ENCODE measurements at places on chromosomes 6 and 20.

GRCh38 chr20:40606660-40607059 is 82.4 kb downstream of the MAFB start:
- H3K4me3 ChIP-seq, result no peak overlapping the region
- no peaks in the 10 kb centered on the region for H3K27me3 ChIP-seq
- no peak overlapping the region for H3K27ac ChIP-seq
- no peak for DNase-seq
- no peaks in the 10 kb centered on the region for H3K36me3 ChIP-seq

DNA sequence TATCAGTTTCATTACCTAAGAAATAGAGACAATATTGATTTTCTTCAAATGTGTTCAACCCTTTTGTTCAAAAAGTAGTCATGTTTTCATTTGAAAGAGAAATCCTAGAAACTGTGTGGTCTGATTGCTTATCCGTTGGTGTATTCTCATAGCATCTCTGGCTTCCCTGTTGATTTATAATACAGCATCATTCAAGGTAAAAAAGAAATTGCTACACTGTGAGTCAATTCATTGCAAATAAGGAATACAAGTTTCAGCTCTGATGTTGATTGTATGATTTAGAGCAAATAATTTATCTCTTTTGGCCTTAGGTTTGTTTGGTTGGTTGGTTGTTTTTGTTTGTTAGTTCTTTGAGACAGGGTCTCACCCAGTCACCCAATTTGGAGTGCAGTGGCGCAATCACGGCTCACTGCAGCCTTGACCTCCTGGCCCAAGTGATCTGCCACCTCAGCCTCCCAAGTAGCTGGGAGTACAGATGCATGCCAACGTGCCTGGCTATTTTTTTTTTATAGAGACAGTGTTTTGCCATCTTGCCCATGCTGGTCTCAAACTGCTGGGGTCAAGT is 185.5 kb upstream of the TNFAIP3 start:
- H3K36me3 ChIP-seq, result no peaks in the 10 kb centered on the region
- no peaks in the 10 kb centered on the region for H3K27me3 ChIP-seq
- DNase-seq, result no peak
- no peaks in the 10 kb centered on the region for H3K4me1 ChIP-seq
- no peak overlapping the region for H3K4me3 ChIP-seq
- no peak overlapping the region for H3K27ac ChIP-seq

DNA sequence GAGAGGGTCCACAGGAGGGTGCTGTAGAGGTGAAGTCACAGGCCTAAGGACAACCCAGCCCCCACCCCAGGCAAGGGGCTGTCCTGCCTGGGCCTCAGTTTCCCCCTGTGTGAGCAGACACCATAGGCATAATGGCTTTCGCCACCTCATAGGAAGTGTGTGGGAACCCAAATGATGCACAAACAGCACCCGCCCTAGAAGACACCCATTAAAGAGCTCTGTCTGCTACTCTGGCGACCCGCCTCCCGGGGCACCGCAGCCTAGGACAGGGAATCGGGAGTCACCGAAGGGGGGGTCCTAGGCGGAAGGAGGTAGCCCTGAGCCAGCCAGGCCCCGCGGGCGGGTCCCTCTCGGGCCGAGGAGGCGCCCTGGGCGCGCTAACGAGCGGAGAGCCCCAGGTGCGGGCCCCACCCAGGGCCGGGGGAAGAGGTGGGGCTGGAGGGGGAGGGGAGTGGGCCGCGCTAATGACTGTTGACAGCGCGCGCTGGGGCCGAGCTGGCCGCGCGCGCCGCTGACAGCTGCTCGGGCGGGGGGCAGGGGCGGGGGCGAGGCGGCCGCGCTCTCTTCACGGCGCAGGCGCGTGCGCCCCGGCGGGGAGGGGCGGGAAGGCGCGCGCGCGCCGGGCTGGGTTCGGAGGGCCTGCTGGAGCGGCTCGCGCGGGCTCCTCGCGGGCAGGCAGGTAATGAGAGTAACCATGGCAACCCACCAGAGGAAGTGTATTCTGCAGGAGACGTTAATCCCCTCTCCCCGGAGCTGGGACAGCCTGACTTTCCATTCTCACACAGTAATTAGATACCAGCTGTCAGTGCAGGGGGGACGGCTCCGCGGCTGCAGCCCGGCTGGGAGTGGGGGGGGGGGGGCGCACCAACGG is 48.9 kb downstream of the NOL4L start:
- H3K4me1 ChIP-seq, result peaks cover 32% of the 10 kb centered on the region
- H3K4me3 ChIP-seq, result peak overlapping the region; percentile 43
- no peaks in the 10 kb centered on the region for H3K27me3 ChIP-seq
- DNase-seq, result peak; percentile 68
- H3K27ac ChIP-seq, result no peak overlapping the region

DNA sequence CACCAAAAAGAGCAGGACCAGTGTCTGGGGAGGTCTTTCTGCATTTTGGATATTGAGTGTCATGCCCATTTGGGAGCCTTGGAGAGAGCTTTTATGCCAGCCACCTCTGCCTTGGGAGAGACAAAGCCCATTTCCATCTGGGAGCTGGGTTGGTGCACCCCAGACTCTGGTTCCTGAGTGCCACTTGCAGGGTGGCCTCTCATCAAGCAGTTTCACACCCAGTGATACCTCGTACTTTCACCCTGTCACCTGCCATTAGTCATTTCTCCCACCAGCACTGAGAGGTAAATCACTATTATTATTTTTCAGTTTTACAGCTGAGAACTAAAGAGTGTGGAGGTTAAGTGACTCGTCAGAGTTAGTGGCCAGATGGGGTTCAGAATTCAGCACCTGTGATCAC is 94.7 kb downstream of the PTPRT start:
- no peaks in the 10 kb centered on the region for H3K36me3 ChIP-seq
- DNase-seq, result no peak
- no peak overlapping the region for H3K4me3 ChIP-seq
- H3K27ac ChIP-seq, result no peak overlapping the region

DNA sequence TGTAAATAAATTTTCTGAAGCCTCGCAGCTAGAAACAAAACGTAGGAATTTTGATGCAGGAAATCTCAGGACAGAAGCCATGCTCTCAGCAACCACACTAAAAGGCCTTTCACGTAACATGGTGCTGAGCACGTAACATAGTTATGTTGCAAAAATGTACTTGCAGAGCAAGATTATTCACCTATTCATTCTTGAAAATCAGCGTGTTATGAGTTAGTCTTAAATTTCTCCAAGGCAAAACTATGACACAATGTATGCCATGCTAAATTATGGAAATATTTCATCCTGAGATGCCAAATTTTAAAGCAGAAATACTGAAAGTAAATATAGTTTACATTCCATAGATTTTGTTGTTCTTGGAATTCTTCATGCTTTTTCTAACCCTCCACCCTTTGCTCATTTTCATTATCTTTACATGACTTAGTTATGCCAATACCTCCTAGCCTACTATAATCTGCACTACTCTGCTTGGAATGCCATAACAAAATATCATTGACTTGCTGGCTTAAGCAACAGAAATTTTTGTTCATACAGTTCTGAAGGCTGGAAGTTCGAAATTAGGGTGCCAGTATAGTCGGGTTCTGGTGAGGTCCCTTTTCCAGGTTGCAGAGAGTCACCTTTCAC is 179.8 kb upstream of the BMP5 start:
- H3K27ac ChIP-seq, result no peak overlapping the region
- no peaks in the 10 kb centered on the region for H3K36me3 ChIP-seq
- DNase-seq, result no peak

DNA sequence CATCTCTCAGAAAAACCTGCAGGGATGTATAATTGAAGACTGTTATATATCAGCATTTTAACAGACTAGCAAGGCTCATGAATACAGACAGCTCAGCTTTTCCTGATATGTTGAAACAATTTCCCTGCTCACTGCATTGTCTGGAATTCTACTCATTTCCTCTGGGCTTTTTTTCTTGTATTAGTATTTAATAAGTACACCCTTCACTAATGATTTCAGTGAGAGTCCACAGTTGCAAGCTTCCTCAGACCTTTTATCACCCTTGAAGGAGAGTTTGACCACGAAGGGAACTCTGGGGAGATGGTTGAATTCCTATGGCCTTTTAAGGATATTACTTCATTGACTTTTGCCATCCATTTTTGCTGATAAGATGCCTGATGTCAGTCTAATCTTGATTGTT is 248.7 kb downstream of the ADGB start:
- no peaks in the 10 kb centered on the region for H3K27me3 ChIP-seq
- H3K36me3 ChIP-seq, result no peaks in the 10 kb centered on the region
- H3K4me1 ChIP-seq, result no peaks in the 10 kb centered on the region

DNA sequence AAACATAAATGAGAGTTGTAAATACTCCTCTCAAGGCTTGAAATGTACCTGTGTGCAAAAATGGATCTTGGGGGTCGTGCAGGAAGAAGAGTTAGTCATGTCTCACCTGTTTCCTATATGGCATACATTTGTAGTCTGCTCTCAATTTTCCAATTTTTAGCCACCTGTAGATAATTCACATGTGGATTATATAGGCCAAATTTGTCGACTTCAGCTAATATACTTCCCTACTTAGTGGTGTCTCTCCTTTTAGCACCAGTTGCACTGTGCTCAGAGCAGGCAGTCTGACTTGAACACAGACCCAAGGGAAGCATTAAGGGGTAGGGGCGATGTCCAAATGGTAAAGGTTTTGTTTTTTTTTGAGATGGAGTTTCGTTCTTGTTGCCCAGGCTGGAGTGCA is 1.9 kb downstream of the RBM24 start:
- no peaks in the 10 kb centered on the region for H3K36me3 ChIP-seq
- DNase-seq, result no peak
- no peak overlapping the region for H3K27ac ChIP-seq
- peaks cover 4% of the 10 kb centered on the region for H3K4me1 ChIP-seq
- H3K4me3 ChIP-seq, result no peak overlapping the region

GRCh38 chr20:54110041-54110440 is 39.6 kb upstream of the BCAS1 start:
- H3K4me1 ChIP-seq, result no peaks in the 10 kb centered on the region
- H3K36me3 ChIP-seq, result no peaks in the 10 kb centered on the region
- no peak for DNase-seq
- H3K4me3 ChIP-seq, result no peak overlapping the region

- no peak for DNase-seq
- H3K27ac ChIP-seq, result no peak overlapping the region
- H3K27me3 ChIP-seq, result no peaks in the 10 kb centered on the region
- H3K36me3 ChIP-seq, result no peaks in the 10 kb centered on the region
Observed at GRCh38 chr20:46720776-46721425, 11.5 kb downstream of the SLC2A10 start.

GRCh38 chr20:43838703-43839060 is 76.0 kb upstream of the TOX2 start:
- H3K36me3 ChIP-seq, result no peaks in the 10 kb centered on the region
- no peak for DNase-seq
- no peak overlapping the region for H3K27ac ChIP-seq
- H3K4me1 ChIP-seq, result no peaks in the 10 kb centered on the region
- H3K4me3 ChIP-seq, result no peak overlapping the region

GRCh38 chr20:48706710-48707365 is 121.0 kb downstream of the PREX1 start:
- H3K4me1 ChIP-seq, result peaks cover 19% of the 10 kb centered on the region
- H3K4me3 ChIP-seq, result no peak overlapping the region
- H3K27me3 ChIP-seq, result no peaks in the 10 kb centered on the region
- no peak overlapping the region for H3K27ac ChIP-seq

DNA sequence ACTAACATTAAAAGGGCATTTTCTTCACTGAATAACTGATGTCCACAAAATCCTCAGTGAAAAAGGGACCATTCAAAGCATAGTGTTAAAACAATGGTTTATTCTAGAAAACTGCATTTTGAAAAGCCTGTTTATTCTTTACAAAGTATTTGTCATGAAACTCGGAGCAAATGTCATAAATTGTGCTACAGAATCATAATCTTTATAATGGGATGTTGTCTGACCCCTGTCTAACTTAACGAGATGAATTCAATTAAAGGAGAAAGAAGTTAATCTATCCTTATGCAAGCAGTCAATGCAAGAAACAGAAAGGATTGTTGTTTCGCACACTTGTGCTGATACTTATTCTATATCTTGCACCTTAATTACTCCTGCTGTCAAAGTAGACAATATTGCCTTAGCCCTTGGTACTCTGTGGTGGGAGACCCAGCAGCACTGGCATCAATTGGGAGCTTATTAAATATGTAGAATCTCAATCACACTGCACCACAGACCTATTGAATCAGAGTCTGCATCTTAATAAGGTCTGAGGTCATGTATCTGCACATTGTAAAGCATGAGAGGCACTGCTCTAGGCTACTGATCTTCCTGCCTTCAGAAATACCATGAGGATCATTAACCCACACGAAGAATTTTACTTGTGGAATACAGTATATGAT is 708.3 kb downstream of the HDGFL1 start:
- no peaks in the 10 kb centered on the region for H3K36me3 ChIP-seq
- H3K4me3 ChIP-seq, result no peak overlapping the region
- DNase-seq, result no peak
- H3K27ac ChIP-seq, result no peak overlapping the region
- H3K27me3 ChIP-seq, result no peaks in the 10 kb centered on the region

DNA sequence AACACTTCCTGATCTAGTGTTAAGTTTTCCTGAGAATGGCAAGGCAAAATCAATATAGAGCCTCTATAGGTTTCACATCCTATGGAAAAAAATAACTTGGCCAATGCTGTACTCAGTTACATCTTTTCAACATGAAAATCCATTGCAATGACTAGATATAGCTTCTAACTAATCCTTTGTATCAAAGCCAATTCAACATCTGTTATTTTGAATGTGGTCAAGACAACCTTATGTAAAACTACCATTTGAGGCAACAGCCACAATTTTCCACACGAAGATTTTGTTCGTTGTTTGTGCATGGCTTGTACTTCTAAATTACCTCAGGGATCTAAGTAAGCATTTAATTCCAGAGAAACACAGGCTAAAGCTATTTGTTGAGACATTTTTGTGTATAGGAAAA is 637.8 kb upstream of the EYS start:
- H3K36me3 ChIP-seq, result no peaks in the 10 kb centered on the region
- no peaks in the 10 kb centered on the region for H3K27me3 ChIP-seq
- no peak for DNase-seq

GRCh38 chr6:163585932-163586437 is 171.5 kb downstream of the QKI start:
- no peaks in the 10 kb centered on the region for H3K4me1 ChIP-seq
- DNase-seq, result no peak
- no peak overlapping the region for H3K27ac ChIP-seq
- H3K4me3 ChIP-seq, result no peak overlapping the region
- H3K36me3 ChIP-seq, result no peaks in the 10 kb centered on the region

- DNase-seq, result no peak
- H3K27ac ChIP-seq, result no peak overlapping the region
- no peak overlapping the region for H3K4me3 ChIP-seq
- H3K4me1 ChIP-seq, result no peaks in the 10 kb centered on the region
- H3K27me3 ChIP-seq, result no peaks in the 10 kb centered on the region
Observed at GRCh38 chr6:34536959-34537848, 18.9 kb downstream of the SPDEF start.

DNA sequence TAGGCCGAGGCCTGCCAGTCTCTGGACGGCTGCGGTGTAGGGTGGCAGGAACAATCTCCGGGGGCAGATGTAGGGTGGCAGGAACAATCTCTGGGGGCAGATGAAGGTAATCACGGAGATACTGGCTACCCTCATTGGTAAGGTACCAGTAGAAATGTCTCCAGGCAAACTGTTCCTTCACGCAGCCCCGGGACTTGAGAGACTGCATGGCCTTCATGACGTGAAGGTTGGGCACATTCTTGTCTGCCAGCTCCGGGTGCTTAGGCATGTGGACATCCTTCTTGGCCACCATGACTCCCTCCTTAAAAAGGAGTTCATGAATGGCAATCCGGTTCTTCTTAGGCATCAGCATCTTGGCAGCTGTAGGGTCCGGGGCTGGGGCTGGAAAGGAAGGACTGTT is 6.1 kb downstream of the FAM110A start:
- no peak overlapping the region for H3K27ac ChIP-seq
- H3K27me3 ChIP-seq, result no peaks in the 10 kb centered on the region
- DNase-seq, result no peak
- H3K4me3 ChIP-seq, result no peak overlapping the region
- H3K4me1 ChIP-seq, result peaks cover 13% of the 10 kb centered on the region
